Fibroblast of mammary gland (primary cell): ENCODE measurements at places on chromosomes 1 and 21.

DNA sequence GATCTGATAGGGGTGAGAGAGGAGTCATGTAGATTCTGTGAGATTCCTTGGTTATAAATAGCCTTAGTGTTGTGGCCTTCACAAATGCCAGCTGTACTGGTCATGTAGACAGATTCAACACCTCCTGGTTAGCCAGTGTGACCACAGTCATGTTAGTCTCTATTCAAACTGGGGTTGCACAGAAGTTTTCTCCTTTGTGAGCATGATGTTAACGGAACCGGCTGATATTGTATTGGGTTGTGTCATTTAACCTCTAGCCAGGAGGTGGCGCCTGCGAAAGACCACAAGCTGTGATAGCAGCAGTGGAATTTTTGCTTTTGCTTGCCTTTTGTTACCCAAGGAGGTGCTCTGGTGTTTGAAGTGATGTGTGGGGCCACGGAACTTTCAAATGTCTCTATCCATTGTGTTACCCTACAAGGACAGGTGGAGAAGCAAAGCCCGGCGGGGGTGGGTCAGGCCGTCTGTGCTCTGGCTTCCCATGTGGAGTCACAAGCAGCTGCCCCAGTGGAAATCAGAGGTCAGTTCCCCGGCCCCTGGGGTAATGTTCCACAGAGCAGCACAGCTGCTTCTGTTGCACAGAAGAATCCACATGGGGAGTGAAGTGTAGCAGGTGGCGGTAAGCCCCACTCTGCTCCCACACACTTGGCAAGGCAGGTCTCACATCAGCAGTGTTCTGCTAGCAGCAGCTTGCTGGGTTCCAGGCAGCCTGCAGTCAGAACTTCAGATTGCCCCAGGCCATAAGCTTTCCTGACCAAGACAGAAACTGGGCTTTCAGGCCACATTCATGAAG, 112.6 kb downstream of the ADAMTS1 start:
- peak; percentile 60 for DNase-seq

DNA sequence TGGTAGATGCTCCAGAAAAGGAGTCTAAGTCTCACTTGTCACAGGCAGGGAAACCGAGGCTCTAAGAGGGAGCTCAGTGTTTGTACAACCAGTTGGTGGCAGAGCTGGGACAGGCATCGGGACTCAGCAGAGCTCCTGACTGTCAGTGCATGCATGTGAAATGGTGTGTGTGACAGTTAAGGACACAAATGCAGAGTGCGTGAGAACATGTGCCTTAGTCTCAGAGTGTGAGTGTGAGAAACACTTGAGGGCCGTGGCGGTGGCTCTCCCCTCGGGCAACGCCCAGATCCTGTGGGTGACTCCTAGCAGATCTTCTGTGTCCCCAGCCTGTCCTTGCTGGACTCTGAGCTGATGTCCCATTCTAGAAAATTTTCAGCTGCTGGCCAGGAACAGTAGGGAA, 362.6 kb downstream of the MATN1 start:
- no peak for DNase-seq

DNA sequence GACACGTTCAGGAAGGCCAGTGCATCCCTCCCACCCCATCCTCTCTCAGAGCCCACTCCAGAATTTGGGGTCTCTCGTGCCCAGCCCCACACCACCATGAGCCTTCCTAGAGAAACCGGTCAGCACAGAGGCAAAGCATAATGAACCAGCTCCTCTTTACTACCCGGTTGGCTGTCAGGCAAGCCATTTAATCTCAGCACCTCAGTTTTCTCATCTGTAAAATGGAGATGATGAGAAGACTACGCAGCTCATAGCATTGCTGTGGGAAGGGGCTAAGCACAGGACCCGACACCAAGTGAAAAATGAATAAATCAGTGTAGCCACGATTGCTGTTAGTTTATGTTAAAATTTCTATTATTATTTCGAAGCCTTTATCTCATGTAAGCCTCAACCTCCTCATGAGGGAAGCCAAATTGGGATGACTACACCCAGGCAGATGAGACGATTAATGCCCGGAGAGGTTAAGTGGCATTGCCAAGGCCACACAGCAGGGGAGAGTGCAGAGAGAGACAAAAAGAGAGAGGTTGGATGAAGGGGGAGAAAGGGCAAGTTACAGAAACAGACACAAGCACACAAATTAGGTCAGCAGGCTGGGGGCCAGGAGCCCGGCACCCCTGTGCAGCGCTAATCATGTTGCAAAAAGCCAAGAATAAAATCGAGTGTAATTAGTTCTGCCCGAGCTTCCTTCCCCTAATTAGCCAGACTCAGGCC, 25.7 kb downstream of the SDC3 start:
- no peak for DNase-seq

DNA sequence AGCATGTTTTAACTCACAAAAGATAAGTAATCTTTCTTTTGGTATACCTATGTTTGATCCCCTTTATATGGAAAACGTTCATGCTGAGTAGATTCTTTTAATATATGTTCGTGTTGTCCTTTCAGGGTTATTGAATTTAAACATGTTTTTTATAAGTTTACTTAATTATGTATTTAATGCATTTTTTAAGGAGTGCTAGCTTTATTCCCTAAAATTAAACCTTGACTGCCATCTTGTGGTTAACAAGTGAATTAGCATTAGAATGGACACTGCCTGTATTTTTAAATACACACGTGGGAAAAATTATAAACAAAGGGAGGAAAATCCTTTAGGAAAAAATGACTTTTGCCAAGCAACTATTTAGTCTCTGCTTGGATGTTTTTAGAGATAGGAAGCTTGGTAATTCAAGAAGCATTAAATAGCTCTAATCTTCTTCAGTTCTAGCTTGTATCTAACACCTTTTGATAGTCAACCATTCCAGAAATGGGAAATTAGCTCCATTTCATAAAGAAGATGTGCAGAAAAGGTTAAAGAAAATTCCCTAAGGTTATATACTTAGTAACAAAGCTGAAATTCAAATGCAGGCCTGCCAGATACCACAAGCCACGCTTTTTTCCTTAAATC, 43.0 kb downstream of the UBE2U start:
- peak; percentile 59 for DNase-seq

DNA sequence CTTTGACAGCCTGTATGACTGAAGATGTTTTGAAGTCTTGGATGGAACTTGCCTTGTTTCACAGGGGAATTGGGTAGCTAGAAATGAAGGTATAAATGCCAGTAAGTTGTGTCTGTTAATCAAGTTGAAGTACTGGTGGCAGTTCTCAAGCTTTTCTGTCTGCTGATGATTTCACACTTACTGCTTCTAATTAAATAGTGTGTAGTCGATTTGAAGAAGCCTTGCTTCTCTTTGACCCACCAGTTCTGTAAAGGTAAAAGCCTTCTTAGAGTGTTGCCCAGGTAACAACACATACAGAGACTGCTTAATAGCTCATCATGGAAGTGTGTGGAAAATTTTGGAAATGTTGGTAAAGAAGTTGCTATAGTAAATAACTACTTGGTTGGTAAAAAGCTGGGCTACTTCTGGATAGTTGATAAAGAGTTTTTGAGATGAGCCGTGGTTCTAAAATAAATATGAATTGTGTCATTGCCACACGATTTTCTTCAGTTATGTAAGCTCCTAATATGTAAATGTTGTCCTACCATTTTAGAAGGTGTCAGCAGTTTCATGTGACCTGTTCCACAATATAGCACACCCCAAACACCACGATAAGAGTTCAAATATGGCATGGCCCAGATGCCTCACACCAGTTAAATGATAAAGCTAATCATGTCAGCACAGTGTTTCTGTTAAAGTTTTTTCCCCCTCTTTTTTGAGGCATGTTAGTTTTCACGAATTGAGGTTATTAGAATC, 7.4 kb downstream of the RABGAP1L start:
- no peak for DNase-seq

DNA sequence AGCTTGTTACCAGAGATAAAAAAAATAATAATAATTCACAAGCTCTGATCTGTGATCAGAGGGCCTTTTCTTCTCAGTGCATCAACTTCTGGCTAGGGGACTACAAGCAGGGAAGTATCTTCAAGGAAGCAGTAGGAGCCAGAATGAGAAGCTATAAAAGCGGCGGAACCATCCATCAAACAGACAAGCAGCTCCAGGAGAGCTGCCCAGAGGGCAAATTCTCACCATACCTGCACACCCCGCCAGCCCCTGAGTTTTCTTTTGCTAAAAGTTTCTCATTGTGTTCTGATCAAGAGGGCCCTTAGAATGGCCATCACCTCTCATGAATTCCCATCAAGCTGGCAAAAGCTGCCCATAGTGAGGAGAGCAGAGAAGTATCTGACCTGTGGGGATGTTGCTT, 99.4 kb downstream of the SMYD2 start:
- no peak for DNase-seq

DNA sequence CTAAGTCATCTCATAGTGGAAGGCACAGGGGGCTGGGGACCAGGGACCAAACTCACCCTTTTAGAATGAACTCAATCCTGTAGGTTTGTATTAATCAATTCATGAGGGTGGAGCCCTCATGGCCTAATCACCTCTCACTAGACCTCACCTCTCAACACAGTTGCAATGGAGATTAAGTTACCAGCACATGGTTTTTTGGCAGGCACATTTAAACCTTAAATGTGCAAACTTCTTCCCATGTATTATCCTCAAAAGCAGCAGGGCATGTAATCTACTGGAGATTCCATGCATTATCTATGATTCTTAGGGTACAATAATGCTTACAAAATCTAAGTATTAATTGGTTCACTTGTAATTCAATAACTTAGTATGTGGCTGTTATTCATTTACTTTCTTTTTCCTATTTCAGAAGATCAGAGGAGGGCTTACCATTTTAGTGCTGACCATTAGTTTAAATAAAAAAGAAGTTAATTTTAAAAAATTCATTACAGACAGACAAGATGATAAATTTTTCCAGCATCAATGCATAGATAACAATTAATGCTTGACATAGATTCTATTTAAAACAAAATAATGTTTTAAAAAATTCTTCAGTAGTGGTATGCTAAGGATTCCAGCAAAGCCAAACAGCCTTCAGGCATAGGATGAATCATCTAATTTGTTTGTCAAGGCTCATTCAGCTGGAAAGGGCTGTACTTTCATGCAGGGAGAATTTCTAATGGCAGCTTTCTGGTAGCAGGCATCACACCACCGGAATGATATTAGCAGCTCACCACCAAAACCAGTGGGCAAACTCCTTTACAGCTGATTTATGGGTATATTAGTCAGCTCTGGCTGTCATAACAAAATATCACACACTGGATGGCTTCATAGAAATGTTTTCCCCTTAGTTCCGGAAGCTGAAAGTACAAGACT, 124.6 kb upstream of the ZNF648 start:
- peak; percentile 79 for DNase-seq

DNA sequence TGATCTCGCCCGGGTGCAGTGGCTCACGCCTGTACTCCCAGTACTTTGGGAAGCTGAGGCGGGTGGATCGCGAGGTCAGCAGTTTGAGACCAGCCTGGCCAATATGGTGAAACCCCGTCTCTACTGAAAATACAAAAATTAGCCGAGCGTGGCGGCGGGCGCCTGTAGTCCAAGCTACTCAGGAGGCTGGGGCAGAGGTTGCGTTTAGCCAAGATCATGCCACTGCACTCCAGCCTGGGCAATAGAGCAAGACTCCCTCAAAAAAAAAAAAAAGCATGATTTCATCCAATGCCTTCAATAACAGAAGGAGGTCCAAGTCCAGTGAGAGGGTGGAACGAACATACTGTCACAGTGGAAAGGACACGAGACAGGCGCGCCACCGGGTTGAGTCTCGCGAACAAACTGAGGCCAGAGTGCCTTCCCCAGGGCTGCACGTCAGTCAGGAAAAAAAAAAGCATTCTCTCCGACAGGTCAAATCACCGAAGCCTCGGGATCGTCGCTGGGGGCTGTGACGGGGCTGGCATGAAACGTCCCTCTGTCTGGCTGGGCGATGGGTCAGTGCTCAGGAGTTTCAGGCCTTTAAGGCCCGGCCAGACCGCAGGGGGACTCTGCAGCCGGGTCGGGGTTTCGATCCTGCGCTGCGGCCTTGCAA, 8.4 kb upstream of the CROCC start:
- DNase-seq: no peak

DNA sequence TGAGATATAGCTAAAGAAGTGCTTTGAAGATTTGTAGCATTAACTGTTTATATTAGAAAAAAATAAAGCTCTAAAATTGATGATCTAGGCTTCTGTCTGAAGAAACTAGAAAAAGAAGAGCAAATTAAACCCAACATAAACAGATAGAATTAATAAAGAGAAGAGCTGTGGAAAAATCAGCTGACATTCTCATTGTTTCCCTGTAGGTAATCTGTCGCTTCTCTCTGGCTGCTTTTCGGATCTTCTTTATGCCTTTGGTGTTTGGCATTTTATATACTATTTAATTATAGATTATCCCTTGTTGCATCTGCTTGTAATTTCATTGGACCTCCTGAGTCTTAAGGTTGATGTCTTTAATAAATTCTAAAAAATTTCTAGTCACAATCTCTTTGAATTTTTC, 59.8 kb downstream of the MPZL1 start:
- DNase-seq: no peak

- DNase-seq: no peak
Observed at GRCh38 chr1:82073071-82073470, 272.3 kb downstream of the ADGRL2 start.

DNA sequence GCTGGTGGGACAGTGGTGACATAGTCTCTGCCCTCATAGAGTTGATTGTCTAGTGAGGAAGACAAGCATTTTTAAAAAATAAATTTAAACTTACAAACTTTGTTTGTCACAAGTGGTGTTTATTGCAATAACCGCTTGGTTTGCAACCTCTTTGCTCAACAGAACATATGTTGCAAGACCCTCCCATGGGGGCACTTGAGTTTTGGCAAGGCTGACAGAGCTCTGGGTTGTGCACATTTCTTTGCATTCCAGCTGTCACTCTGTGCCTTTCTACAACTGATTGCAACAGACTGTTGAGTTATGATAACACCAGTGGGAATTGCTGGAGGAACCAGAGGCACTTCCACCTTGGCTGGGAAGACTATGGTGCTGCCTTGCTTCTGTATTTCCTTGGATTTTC, 58.4 kb downstream of the LAMC2 start:
- DNase-seq: peak; percentile 97

GRCh38 chr1:161727256-161727924, 6.0 kb downstream of the FCRLB start:
- DNase-seq: peak; percentile 84

DNA sequence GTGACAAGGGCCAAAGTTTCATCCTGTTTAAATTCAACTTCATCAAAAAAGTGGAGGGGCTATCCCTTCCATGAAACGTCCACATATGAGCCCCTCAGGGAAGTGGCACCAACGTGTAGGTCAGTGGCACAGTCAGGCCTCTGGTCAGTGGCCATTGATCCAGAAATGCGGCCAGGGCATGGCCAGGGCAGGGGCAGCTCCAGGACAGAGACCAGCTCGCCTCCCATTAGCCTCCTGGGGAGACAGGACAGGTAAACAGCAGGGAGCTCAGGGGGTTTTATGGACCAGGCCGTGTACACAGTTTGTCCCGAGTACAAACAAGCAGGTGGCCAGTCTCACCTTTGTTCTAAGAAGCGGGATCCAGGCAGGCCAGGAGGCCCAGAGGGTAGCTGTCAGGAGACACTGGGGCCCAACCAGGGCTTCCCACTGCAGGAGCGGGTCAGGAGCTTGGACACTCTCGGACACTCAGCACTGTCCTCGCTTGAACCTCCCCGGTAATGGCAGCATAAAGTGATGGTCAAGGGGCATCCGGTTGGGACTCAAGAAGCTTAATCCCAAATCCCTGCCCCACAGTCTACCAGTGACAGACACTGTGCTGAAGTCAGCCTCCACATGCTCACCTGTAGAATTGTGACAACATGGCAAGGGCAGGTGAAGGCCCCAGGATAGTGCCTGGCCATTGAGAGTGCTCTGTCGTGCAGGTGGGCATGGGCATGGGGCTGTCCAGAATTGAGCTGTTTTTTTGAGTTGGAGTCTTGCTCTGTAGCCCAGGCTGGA, 144.1 kb upstream of the ERRFI1 start:
- no peak for DNase-seq

GRCh38 chr21:42028766-42029425, 18.7 kb upstream of the ZBTB21 start:
- no peak for DNase-seq
